ENCODE measurements at places on chromosomes 4 and X.

DNA sequence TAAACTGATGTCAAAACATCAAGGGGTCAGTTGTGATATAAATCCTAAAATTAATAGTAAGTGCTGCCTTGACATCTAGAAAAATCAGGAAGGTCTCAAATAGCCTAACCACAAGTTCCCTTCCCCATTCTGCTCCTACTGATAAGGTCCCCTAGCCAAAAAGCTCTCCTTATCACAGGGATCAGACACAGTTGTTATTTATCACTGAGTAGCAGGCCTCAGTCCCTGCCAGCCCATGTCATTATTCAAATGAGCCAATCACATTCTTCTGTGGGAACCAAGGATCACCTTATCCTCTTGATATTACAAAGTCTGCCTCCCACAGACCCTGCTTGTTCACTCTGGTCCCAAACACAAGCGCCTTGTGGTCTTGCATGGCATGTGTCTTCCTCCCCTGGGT lies 23.3 kb upstream of the TMEM255A start:
- DNase-seq: no peak

DNA sequence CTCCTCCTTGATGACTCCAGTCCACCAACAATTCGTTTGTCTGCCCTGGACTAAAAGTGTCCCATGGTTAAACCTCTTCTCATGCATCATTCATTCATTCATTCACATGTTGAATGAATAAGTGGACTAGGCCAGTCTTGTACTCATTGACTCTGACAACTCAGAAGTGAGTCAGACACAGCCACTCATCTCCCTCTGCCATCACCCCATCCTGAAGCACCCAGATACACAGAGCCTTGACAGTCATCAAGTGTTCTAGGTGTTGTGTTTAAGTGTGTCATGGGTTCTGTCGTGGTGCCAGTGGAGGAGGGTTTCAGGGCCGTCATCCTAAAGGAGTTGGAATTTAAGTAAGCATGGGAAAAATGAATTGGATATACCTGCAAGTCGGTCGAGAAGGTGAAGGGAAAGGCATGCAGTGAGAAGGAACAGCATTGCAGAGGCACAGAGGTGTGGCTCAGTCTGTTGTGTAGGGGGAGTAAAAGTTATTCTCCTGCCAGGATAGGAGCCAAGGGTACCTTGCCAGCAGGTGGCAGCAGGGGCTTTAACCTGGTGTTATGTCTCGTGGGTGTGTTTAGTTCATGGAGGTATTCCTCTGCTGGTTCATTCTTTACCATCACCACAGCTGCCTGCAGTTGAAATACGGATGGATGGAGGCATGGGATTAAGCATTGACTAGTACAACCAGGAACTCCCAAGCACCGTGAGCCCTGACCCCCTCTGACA lies 18.3 kb downstream of the MAGED2 start:
- no peak for DNase-seq

DNA sequence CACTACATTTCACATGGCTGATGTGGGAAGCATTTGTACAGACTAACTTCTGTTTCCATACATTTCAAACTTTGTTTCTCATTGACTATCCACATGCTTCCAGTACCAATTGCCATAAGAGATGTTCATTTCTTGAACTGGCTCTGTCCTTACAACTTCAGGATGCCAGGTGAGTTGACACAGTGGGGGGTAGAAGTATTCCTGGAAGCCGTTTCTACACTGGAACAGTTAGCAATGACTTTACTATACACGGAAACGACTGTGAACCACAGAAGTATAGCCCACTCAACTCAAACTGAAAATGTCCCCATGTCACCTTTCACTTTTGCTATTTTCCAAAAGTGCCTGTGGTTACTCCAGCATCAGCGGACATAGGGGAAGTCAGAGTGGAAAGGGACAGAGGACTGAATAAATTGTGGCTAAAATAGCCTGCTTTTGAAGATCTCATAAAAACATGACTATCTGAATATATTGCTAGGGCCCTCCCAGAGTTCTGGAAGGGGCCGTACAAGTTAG lies 38.0 kb upstream of the DSPP start:
- no peak for DNase-seq

DNA sequence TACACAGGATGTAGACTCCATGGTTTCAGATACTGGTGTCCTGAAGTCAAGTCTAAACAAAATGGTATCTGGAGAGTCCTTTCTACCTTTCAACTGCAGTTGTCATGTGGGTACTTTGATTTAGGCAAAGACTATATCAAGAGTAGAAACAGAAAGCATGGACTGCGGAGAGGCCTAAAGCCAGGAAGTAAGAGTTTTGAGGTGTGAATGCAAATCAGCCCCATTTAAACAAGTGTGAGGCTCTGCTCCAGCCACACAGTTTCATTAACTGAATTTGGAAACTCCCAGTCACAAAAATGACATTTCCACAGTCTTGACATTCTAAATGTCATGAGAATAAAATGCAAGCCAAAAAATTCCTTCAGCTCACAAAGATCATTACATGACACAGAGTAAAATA lies 87.2 kb upstream of the MCF2 start:
- no peak for DNase-seq

All from stromal cell of bone marrow (primary cell).